ENCODE measurements at places on chromosomes 13 and 19. TPM values are rescaled to one million over a fixed set of nuclear protein-coding genes. Genes with fewer than 3 reads are reported as not detected.
A peak's percentile ranks its signal among the peaks of the same experiment; 100 is the strongest.

- no peak overlapping the region for H3K4me3 ChIP-seq
- no peak overlapping the region for H3K27ac ChIP-seq
- peaks cover 55% of the 10 kb centered on the region for H3K36me3 ChIP-seq
- DNase-seq: no peak
- H3K4me1 ChIP-seq: no peaks in the 10 kb centered on the region
Measured at GRCh38 chr19:34452723-34453122, 24.5 kb downstream of the UBA2 start.

GRCh38 chr13:21078501-21078900, 17.1 kb upstream of the LATS2 start:
- H3K4me3 ChIP-seq: no peak overlapping the region
- no peaks in the 10 kb centered on the region for H3K27me3 ChIP-seq
- no peaks in the 10 kb centered on the region for H3K36me3 ChIP-seq
- DNase-seq: no peak
- no peak overlapping the region for H3K27ac ChIP-seq

DNA sequence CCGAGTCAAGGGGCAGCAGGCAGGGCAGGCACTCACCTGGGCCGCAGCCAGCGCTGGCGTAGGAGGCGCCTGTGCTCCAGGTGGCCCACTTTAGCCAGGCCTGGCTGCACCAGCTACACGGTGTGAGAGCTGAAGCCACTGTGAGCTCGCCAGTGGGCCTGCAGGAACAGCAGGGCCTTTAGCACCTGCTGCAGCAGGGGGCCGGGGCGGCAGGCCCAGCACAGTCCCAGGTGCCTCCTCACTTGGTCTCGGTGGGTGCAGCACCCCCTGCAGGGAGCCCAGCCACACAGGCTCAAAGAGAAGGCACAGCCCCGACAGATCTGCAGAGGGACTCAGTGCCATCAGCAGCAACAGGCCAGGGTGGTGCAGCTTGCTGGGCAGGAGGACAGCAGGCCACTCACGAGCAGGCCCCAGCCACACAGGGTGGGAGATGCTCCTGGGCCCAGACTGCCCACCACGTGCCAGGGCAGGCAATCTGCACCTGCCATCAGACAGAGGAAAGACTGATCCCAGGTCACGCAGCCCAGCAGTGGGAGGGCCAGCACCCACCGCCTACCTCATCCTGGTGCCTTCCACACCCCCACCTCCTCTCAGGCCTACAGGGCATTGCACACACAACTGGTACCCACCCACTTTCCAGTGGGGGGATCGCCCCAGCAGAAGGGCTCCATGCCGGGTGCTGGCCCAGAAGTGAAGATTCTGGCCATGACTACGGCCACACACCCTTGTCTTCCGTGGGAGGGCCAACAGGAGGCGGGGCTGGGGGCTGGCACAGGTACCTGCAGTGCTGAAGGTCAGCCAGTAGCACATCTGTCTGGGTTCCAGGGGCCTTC, 15.8 kb downstream of the ARHGAP33 start:
- no peak overlapping the region for H3K27ac ChIP-seq
- H3K27me3 ChIP-seq: peaks cover 4% of the 10 kb centered on the region
- DNase-seq: no peak
- no peaks in the 10 kb centered on the region for H3K4me1 ChIP-seq
- no peak overlapping the region for H3K4me3 ChIP-seq

- DNase-seq: no peak
- H3K4me3 ChIP-seq: no peak overlapping the region
- no peaks in the 10 kb centered on the region for H3K36me3 ChIP-seq
- no peak overlapping the region for H3K27ac ChIP-seq
Measured at GRCh38 chr13:112971288-112971643, 2.3 kb downstream of the MCF2L start.

GRCh38 chr13:24340608-24340955, 31.2 kb downstream of the C1QTNF9 start:
- H3K36me3 ChIP-seq: no peaks in the 10 kb centered on the region
- no peak overlapping the region for H3K4me3 ChIP-seq
- no peak for DNase-seq
- no peaks in the 10 kb centered on the region for H3K27me3 ChIP-seq
- H3K4me1 ChIP-seq: no peaks in the 10 kb centered on the region

DNA sequence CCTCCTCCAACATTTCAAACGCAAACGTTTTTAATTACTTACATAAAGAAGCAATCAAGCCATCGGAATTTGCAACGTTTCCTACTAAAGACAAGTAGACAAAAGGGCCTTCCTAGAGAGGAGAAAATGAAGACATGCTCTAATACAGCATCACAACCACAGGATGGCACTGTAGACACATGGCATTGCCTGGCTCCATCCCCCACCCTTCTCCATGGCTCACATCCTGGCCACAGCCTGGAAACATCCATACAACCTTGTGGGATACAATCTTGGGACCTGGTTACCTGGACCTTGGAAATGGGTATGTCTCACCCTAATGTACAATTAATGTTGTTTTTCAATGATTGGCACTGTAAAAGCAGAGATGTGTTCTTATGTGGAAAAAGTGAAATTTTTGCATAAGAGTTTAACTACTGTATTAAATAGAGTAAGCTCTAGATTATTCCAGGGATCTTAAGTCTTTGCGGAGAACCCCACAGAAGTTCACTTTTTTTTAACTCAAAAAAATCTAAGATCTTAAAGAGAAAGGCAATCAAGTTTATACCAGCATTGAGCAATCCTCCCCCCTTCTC, 21.5 kb downstream of the EBPL start:
- peaks cover 3% of the 10 kb centered on the region for H3K36me3 ChIP-seq
- H3K27ac ChIP-seq: no peak overlapping the region
- peak; percentile 48 for DNase-seq

- no peak overlapping the region for H3K27ac ChIP-seq
- H3K36me3 ChIP-seq: no peaks in the 10 kb centered on the region
- no peaks in the 10 kb centered on the region for H3K4me1 ChIP-seq
- no peaks in the 10 kb centered on the region for H3K27me3 ChIP-seq
- no peak overlapping the region for H3K4me3 ChIP-seq
Measured at GRCh38 chr13:48551329-48551728, 18.4 kb upstream of the RCBTB2 start.

- H3K4me1 ChIP-seq: no peaks in the 10 kb centered on the region
- DNase-seq: peak; percentile 4
- no peak overlapping the region for H3K4me3 ChIP-seq
- H3K27me3 ChIP-seq: no peaks in the 10 kb centered on the region
- no peak overlapping the region for H3K27ac ChIP-seq
Measured at GRCh38 chr19:42942187-42942789, 5.3 kb upstream of the PSG7 start.

GRCh38 chr19:40702337-40703012, 12.0 kb upstream of the NUMBL start:
- no peaks in the 10 kb centered on the region for H3K27me3 ChIP-seq
- H3K36me3 ChIP-seq: peaks cover 2% of the 10 kb centered on the region
- DNase-seq: no peak
- H3K4me1 ChIP-seq: no peaks in the 10 kb centered on the region
- no peak overlapping the region for H3K4me3 ChIP-seq

DNA sequence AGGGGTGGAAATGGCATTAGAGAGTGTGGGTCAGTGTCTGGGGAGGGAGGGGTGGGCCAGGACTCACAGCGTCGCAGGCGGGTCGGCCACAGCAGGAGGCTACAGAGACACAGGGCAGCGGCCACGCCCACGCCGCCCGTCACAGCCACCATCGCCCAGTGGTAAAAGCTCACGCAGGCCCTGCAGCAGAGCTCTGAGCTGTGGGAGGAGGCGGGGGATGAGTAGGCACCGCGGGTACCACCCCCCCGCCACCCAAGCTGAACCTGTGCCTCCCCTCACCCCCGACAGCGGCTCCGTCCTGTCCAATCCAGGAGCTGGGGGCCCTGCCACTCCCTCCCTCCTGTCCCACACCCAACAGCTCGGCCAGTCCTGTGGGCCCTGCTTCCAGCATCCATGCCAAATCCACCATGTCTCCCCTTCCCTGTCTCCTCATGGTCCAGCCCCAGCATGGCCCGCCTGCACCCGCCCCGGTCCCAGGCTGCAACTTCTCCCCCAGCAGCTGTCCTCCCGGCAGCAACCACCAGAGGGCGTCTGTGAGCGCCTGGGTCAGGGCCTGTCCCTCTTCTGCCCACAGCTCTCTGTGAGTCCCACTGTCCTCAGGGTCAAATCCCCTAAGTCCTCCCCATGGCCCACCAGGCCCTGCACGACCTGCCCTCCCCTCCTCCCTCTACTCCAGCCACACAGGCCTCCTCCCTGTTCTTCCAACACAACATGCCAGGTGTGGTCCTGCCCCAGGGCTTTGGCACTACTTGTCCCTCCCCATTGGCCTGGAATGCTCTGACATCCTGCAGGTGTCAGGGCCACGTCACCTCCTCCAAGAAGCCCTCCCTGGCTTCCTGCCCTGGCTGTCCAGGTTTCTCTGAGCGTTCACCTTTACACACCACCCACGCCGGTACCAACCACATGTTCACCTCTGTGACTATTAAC, 6.0 kb downstream of the TEKTIP1 start:
- no peak overlapping the region for H3K27ac ChIP-seq
- peaks cover 3% of the 10 kb centered on the region for H3K36me3 ChIP-seq
- no peak overlapping the region for H3K4me3 ChIP-seq

DNA sequence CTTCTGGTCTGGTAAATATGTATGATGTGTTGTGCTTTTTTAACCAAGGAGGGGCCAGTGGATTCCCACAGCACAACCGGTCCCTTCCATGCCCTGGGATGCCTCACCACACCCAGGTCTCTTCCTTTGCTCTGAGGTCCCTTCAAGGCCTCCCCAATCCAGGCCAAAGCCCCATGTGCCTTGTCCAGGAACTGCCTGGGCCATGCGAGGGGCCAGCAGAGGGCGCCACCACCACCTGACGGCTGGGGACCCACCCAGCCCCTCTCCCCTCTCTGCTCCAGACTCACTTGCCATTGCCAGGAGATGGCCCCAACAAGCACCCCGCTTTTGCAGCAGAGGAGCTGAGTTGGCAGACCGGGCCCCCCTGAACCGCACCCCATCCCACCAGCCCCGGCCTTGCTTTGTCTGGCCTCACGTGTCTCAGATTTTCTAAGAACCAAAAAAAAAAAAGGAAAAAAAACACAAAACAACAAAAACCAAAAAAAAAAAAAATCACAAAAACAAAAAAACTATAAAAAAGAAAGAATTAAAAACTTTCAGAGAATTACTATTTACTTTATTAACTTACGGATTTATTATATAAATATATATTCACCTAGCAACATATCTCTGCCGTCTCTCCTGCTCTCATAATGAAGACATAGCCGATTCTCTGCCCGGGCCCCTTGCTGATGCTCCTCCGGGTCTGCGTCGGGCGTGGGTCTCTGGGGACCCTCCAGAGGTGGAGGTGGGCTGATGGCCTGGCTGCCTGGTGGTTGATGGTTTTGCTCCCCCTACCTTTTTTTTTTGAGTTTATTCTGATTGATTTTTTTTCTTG, 14.4 kb downstream of the CAPN12 start:
- H3K36me3 ChIP-seq: peaks cover 40% of the 10 kb centered on the region
- H3K27me3 ChIP-seq: no peaks in the 10 kb centered on the region
- no peak for DNase-seq
- H3K27ac ChIP-seq: no peak overlapping the region
- no peak overlapping the region for H3K4me3 ChIP-seq
- H3K4me1 ChIP-seq: peaks cover 28% of the 10 kb centered on the region

DNA sequence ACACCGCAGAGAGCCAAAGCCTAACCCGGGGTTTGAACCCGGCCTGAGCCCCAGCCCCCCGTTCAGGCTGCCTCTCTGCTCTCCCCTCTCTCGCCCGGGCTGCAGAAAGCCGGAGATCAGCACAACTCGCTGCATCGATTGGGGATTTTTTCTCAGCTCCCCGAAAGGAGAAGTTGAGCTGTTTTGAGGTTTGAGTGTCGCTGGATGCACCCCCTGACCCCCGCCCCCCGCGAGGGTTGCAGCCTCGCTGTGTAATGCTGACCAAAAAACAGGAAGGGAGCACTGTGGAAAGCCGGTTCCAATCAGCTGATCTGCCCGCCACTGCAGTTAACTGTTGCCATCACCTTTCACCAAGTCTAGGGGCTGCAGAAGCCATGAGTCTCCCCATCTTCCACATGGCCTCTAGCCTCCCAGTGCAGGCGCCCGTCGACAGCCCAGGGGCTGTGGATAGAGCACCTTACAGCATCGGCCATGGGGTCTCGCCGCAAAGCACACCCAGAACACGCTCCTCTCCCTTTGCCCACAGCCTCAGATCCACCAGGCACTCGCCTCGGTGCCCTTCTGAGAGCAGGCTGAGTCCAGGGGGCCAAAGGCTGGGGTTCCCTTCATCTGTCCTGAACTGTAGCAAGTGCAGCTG, 34.5 kb downstream of the MYO9B start:
- no peaks in the 10 kb centered on the region for H3K27me3 ChIP-seq
- peaks cover 25% of the 10 kb centered on the region for H3K4me1 ChIP-seq
- no peak for DNase-seq
- peaks cover 11% of the 10 kb centered on the region for H3K36me3 ChIP-seq
- no peak overlapping the region for H3K4me3 ChIP-seq
- no peak overlapping the region for H3K27ac ChIP-seq

GRCh38 chr13:27634231-27634630, 12.5 kb downstream of the POLR1D start:
- no peak overlapping the region for H3K4me3 ChIP-seq
- H3K36me3 ChIP-seq: peaks cover 3% of the 10 kb centered on the region
- H3K27me3 ChIP-seq: no peaks in the 10 kb centered on the region
- no peaks in the 10 kb centered on the region for H3K4me1 ChIP-seq
- H3K27ac ChIP-seq: no peak overlapping the region
- no peak for DNase-seq

DNA sequence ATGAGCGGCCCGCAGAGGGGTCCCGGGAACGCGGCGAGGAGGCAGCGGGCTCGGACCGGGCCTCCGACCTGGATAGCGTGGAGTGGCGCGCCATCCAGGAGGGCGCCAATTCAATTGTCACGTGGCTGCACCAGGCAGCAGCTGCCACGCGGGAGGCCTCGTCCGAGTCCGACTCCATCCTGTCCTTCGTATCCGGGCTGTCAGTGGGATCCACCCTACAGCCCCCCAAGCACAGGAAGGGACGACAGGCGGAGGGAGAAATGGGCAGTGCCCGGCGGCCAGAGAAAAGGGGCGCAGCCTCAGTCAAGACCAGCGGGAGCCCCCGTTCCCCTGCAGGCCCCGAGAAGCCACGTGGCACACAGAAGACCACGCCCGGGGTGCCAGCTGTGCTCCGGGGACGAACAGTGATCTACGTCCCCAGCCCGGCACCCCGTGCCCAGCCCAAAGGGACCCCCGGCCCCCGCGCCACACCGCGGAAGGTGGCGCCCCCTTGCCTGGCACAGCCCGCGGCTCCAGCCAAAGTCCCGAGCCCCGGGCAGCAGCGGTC, 10.7 kb downstream of the C19orf25 start:
- no peak overlapping the region for H3K27ac ChIP-seq
- H3K36me3 ChIP-seq: no peaks in the 10 kb centered on the region
- no peak for DNase-seq
- peaks cover 5% of the 10 kb centered on the region for H3K27me3 ChIP-seq
- peaks cover 5% of the 10 kb centered on the region for H3K4me1 ChIP-seq
- no peak overlapping the region for H3K4me3 ChIP-seq

GRCh38 chr13:102903659-102904407, 58.0 kb downstream of the ERCC5 start:
- DNase-seq: no peak
- no peak overlapping the region for H3K27ac ChIP-seq
- H3K4me3 ChIP-seq: no peak overlapping the region
- no peaks in the 10 kb centered on the region for H3K36me3 ChIP-seq
- no peaks in the 10 kb centered on the region for H3K4me1 ChIP-seq
- H3K27me3 ChIP-seq: no peaks in the 10 kb centered on the region

Gene DNAAF3
- total RNA-seq: 1.8 TPM

Gene KIR3DL2
- total RNA-seq: not detected

Gene CDX2
- not detected for total RNA-seq

Gene ADM5
- total RNA-seq: 1.6 TPM

Gene CGB1
- not detected for total RNA-seq

Gene CGB2
- total RNA-seq: 2.9 TPM

Gene MVB12A
- total RNA-seq: 41.0 TPM

Gene MTUS2
- 0.12 TPM for total RNA-seq

Gene DAND5
- 0.14 TPM for total RNA-seq

Gene SHC2
- 27.5 TPM for total RNA-seq

Gene SERP2
- 2.4 TPM for total RNA-seq
